ENCODE measurements at places on chromosomes 4 and X.

- DNase-seq, result no peak
Observed at GRCh38 chrX:72141372-72142004, 9.8 kb upstream of the RTL5 start.

DNA sequence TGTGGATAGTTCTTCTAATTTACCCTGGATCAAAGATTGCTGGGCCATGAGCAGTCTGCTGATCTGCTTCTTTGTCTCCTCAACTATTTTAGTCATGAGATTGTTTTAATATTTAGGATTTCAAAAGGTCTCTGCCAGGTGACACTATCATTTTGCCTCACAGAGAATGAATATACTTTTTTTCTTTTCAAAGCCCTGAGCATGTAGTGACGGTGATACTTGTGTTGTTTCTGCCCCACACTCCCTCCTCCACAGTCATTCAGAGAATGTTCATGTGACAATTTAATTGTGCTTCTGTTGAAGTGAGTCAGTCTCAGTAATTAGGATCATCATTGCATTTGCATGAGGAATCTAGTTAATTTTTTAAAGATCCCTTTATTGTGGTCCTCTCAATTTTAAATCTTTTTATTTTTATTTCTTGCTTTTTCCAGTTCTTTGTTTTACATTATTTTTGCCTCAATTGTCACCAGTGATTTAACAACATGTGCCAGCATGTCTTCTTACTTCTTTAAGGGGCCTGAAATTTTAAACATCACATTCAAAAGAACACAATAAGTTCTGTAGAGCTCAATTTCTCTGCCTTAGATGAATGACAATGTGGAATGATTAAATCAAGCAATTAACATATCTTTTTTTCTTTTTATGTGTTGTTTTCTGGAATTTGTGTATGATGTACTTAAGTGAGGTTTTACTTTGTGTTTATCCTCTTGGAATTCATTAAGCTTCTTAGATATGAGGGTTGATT is 12.3 kb downstream of the MMRN1 start:
- no peak for DNase-seq

DNA sequence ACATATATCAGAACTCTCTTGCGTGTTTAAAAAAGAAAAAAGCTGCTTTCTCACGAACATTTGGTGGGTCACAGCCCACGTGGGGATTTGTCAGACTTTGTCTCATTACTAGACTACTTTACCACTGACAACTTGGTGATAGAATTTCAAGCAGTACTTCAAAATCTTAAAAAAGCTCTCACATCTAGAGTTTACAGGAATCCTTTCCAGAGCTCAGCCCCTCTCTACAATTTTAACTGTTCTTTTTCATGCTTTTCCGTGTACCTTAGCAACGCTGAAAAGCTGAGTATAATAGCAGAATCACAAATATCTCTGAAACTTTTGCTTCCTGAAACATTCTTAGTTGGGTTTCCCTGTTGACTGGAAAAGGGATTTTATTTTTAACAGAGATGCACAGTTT is 50.2 kb downstream of the SMAD1 start:
- no peak for DNase-seq

DNA sequence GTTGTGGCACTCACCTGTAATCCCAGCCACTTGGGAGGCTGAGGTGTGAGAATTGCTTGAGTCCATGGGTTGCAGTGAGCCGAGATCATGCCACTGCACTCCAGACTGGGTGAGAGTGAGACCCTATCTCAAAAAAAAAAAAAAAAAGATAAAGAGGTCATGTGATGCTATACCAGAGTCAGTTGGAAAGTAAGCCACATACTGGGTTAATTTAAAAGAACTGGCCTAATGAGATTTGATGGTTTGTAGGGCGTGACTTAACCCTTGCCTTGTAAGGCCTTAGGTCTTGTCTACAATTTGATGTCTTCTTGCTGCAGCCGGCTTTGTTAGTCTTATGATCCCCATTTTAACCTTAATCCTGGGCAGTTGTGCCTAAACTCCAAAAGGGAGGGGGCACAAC is 5.2 kb downstream of the MGST2 start:
- DNase-seq, result no peak

DNA sequence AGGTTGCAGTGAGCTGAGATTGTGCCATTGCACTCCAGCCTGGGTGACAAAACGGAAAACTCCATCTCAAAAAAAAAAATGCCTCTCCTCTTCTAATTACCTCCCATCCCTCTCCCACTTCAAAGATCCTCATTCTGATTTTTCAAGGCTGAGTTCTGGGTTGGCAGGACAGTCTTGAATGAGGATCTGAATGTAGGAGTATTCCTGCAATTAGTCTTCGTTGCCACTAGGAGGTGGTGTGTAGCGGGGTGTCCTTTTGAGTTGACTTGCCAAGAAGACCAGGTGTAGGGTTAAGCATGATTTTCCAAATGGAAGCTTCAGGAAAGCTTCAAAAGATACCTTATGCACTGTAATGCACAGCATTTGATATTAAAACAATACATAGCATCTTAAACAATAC is 169.9 kb downstream of the ASMT start:
- no peak for DNase-seq

DNA sequence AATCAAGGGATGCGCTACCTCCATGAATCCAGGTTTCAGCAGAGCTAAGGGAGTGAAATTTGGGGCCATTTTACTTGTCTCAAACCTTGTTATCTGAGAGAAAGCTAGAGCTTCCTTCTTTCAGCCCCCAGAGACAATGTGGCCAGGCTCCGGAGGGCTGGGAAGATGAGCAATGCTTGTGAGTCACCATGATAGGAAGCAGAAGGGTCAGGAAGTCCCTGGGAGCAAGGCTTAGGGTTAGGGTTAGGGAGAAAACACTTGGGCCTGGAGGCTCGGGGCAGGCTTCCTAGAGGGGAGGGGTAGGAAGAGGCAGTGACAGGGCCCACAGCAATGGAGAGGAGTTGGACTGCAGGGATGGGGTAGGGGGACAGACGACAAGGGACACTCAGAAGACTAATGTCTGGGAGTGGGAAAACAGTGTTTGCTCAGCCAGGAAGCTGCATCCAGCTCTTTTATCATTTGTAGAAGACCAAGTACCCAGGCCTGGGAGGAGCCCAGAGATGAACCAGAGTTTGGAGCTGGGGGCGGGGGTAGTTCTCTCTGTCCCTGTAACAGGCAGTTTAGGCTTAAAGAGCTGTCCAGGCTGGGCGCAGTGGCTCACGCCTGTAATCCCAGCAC is 16.4 kb upstream of the PORCN start:
- DNase-seq, result peak; percentile 29

- DNase-seq, result no peak
Observed at GRCh38 chr4:70110917-70111316, 43.1 kb upstream of the PRR27 start.

DNA sequence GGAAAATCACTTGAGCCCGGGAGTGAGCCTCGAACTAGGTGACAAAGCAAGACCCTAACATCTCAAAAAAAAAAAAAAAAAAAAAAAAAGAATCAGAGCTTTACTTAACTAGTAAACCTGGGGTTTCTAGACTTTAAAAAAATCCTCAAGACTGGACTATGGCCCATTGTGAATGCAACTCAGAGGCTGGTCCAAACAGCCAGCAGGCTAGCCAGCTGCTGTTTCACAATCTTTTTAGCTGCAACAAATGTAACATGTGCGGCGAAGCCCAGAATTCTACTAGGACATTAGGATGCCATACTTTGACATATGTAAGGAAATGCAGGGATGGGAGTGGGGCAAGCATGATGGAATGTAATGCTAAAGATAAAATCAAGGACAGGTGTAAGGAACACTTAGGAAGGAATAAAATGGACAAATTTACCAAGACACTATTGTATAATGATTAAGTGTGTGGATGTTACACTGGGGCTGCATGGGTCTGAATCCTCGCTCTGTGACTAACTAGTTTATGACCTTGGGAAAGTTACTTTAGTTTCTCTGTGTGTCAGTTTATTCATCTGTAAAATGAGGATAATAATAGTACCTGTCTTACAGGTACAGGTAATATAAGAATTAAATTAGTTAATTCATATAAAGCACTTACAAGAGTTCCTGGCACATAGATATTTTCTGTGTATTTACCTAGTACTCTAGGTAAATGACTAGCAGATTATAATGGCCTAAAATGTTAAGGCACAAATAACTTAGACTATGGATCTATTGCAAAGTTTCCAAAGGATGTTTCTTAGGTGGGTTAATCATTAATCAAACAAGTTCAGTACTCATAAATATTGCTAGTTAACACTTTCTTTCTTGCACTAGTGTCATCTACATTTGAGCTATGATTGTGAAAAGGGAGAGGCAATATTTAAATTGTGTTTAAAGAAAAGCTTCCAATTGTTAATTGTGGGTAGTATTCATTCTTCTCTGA is 49.5 kb downstream of the HELQ start:
- no peak for DNase-seq

- no peak for DNase-seq
Observed at GRCh38 chr4:19429684-19430083, 822.0 kb upstream of the SLIT2 start.

DNA sequence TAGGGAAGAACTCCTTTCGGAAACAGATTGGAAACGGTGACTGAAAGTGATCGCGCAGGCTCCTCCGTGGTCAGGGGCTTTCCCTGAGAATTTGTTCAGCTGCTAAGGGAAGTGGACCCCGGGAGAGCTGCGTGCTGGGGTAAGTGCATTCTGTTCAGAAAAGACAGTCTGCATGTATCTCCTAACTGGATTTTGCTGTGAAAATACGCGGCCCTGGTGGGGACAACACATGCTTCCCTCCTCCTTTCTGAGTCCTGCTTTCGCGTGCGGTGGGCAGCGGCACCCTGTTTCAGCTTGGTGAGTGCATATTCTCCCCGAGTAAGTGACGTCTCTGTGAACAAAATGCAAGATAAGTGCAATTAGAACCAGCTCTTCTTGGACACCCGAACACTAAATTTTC is 195.6 kb downstream of the STIM2 start:
- DNase-seq, result no peak

GRCh38 chr4:186400676-186401075 is 134.7 kb downstream of the F11 start:
- peak; percentile 9 for DNase-seq

GRCh38 chr4:27830251-27830650 is 969.6 kb downstream of the STIM2 start:
- no peak for DNase-seq

DNA sequence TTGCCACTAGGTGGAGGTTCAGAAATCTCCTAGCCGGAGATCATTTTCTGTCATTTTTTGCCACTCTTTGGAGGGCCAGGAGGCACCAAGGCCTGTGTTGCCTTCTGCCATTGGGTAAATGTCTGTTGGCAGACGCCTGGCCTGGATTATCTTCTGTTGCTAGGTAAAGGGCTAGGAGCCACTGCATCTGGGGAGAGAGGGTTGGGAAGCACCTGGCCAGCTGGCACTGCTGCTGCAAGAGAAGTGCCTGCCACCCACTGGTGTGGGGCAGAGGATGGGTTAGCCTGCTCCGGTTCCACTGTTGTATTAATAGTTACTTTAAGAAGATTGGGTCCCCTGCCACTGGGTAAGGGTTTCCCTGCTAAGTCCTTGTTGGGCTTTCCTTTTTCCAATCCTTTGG is 58.1 kb downstream of the AWAT2 start:
- no peak for DNase-seq

GRCh38 chr4:176289561-176289960 is 20.5 kb upstream of the ASB5 start:
- no peak for DNase-seq

DNA sequence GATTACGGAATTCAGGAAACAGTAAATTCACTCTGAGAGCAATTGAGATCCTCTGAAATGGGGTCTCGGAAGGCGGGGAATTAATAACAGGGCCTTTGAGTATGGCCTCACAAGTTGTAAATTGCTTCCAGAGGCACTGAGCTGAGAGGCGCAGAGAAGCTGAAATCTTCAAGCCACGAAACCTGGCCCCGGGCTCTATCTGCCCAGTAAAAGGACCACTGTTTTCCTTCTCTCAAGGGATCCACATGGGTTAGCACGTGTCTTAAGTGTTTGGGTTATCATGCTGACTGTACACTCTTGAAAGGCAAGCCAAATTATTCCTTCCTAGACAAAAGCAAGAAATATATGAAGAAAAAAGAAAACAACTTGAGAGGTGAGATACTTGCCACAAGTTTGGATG is 1012.9 kb upstream of the FTHL17 start:
- no peak for DNase-seq

DNA sequence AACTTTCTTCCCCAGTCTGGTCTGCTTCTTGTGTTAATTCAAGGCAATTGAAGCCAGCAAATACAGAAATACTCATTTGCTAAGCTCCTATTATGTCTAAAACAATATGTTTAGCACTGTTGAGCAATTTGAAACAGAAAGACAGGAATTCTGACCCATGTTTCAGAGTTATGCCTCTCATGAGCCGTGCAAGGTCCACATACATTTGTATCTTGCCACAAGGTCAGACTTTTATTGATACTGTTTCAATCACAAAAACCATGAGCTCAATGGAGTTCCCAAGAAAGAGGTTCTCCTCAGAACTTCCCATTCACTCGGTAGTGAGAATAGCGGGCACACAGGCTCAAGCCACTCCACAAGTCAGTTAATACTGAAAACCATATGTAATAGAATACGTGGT is 47.6 kb upstream of the SPRY1 start:
- no peak for DNase-seq

GRCh38 chr4:1113311-1114009 is at the start of gene RNF212:
Gene RNF212, minus strand, starts transcription at chr4:1113564. Its CDS starts 100 bp downstream, at chr4:1113464.
- no peak for DNase-seq

DNA sequence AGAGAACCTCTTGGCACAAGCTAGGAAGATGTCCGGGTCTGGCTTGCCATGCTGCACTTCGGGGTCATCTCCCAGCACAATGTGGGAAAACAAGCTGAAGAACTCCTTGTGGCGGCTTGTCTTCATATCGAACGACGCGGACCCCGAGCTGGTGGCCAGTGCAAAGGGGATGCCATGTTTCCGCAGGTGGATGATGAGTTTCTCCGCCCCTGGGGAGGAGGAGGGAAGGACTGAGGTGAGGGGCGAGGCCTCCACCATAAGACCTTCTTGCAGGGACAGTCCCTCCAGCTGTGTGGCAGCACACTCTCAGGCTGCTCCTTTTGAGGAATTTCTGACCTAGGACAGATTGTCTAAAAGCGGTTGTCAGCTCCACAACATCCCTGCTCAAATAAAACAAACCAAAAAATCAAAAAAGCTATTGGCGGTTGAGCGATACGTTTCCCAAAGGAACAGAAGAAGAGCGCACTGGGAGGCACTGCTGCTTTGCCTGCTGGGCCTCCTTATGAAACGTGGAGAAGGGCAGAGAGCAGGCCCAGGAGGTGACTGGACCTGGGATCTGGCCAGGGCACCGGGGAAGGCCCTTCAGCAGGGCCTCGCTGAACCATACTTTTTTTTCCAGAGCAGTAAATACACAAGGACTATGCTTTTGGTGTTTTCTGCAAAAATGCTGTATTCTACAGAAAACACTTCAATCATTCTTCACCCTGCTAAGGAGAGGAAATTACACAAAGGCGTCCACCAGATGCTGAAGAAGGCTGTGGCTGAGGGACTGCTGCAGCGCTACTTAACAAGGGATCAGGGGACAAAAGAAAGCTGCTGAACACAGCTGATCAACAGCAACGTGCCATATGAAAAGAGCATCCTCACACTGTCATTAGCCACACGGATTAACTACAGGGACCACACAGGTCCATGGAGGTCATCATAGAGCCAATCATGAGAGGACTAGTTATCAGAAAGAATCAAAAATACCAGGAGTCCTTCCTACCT is 70.0 kb upstream of the STS start:
- DNase-seq, result no peak

All from astrocyte of the spinal cord (primary cell).